ENCODE measurements at places on chromosomes 3 and 15.

GRCh38 chr3:107848351-107848915 is 242.4 kb downstream of the CD47 start:
- DNase-seq, result no peak

DNA sequence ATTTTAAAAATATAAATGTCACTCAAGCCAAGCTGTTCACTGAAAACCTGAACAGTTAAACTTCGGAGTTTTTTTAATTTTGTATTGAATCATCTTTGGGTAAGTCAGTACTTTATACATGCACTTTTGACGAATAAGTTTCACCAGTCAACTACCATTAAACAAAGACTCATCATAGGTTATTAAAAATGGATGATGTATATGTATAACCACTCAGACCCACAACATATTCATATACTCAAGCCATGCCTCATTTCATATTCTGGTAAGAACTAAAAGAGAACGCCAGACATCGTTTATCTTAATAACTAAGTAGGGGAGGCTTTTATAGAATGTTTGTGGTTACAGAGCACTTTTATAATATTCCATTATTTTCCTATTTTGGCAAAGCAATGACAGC is 18.3 kb downstream of the MSL2 start:
- DNase-seq, result peak; percentile 2

DNA sequence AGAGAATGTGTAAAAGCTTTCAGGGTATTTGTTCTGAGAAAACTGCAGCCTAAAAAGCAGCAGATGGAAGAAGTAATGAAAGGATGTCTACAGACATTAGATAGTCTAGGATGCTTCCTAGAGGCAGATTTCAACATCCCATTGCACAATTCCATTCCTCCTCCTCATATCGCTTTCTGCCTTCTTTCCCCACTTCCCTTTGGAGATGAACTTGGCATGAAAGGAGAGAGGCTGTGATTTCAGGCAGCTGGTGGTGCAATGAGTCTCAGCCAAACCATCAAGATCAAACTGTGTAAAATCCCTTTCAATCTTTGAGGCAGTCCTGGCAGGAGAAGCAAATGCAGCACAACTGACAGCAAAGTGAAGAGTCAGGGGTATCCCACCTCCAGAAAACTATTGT is 438.7 kb upstream of the KCNMB2 start:
- no peak for DNase-seq

- DNase-seq, result no peak
These were observed 147.2 kb upstream of the TPM1 start for GRCh38 chr15:62895139-62895866.

GRCh38 chr15:60760646-60761504 is 281.9 kb upstream of the ICE2 start:
- no peak for DNase-seq

DNA sequence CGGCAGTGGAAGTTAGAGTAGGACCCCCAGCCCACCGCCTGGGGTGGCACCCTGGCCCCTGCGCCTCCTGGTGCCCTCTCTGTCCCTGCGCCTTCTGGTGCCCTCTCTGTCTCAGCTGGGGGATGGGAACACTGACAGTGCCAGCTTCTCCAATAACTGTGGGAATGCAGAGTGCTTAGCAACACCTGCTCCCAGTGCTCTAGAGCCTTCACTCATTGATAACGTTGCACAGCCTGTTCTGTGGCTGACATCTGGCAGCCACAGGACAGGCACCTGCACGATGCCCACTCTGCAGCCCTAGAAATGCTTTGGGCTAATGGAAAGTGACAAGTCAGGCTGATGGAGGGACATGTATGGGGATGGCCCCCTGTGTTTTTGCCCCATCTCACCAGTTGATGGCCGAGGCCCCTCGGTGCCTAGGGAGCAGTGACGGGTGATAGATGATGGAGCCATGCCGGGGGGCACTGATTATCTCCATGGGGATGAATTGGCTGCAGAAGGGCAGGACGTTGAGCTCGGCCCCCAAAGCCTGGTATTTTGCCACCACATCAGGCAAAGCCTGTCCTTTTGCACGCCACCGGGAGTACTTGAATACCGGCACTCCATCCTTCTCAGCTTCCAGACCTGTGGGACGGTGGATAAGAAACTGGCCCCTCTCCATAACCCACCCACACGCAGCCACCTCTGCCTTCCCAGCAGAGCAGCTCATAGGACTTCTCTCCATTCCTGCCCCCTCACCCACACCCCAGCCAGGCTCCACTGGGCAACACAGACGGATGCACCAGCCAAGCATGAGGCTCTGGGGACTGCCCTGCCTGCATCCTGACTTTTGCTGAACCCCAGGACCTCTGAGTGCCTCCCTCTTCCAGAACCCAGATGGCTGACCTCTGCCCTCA is 22.1 kb downstream of the ALDH1L1 start:
- no peak for DNase-seq

DNA sequence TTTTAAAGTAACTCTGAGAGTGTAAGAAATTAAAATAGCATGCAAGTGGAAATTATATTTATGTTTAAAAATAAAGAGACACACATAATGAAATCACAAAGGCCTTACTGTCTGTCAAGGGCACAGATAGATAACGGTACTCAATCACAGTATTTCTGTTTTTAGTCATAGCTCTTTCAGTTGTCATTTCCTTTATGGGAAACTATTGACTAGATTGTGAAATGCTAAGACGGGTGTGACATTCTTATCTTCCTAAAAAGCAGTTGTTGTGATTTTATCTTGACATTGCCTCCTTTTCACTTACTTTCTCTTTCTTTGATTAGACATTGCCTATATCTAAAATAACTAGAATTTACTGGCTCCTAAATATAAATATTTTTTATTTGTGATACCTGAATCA is 100.1 kb upstream of the PLSCR5 start:
- no peak for DNase-seq

DNA sequence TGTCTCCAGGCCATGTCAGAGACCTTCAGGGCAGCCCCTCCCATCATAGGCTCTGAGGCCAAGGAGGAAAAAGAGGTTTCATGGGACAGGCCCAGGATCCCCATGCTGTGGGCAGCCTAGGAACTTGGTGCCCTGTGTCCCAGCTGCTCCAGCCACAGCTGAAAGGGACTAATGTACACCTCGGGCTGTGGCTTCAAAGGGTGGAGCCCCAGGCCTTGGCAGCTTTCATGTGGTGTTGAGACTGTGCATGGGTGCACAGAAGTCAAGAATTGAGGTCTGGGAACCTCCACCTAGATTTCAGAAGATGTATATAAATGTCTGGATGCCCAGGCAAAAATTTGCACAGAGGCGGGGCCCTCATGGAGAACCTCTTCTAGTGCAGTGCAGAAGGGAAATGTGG is 6.6 kb upstream of the SSR3 start:
- DNase-seq, result no peak

GRCh38 chr15:29034593-29035335 is 149.0 kb downstream of the APBA2 start:
- no peak for DNase-seq

DNA sequence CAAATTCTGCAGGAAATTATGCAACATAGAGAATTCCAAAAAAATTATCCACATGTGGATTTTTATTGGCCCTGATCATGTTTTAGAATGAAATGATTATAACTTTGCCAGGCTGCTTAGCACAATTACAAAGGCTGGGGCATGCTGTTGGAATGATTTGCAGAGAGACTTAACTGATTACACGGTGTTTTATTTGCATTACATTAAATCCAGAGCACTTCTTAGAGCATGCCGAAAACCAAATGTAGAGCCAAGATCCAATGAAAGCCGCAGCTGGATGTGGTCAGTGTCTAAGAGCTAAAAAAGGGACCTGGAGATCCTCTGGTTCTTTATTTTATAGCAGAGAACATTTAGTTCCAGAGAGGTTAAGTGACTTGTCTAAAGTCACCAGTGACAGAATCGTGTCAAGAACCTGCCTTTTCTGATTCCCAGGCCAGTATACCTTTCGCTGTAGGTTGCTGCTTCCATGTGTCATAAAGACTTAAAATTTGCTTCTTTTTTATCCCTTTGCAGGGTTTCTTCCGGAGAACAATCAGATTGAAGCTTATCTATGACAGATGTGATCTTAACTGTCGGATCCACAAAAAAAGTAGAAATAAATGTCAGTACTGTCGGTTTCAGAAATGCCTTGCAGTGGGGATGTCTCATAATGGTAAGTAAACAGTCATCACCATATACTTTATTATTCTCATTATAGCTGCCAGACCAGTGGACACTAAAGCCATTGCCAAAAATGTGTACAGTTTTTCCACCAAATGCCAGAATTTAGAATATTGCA is 92.0 kb upstream of the TSEN2 start:
- no peak for DNase-seq

GRCh38 chr15:76976572-76977270 is 18.2 kb upstream of the PSTPIP1 start:
- no peak for DNase-seq

- DNase-seq, result no peak
These were observed 155.2 kb upstream of the CGNL1 start for GRCh38 chr15:57221134-57221533.

DNA sequence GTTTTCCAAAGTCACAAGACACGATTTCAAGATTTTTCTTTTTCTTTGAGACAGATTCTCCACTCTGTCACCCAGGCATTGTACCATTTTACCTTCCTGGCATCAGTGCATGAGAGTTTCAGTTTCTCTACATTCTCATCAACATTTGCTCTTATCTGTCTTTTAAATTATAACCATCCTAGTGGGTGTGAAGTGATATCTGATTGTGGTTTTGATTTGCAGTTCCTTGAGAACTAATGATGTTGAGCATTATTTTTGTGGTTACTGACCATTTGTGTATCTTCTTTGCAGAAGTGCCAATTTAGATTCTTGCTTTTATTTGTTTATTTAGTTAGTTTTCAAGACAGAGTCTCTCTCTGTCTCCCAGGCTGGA is 41.2 kb downstream of the ADIPOQ start:
- no peak for DNase-seq

- no peak for DNase-seq
These were observed 350.3 kb upstream of the ZNF385D start for GRCh38 chr3:22101351-22101750.

- peak; percentile 51 for DNase-seq
These were observed 1.3 kb downstream of the TNK2 start for GRCh38 chr3:195906865-195907683.

DNA sequence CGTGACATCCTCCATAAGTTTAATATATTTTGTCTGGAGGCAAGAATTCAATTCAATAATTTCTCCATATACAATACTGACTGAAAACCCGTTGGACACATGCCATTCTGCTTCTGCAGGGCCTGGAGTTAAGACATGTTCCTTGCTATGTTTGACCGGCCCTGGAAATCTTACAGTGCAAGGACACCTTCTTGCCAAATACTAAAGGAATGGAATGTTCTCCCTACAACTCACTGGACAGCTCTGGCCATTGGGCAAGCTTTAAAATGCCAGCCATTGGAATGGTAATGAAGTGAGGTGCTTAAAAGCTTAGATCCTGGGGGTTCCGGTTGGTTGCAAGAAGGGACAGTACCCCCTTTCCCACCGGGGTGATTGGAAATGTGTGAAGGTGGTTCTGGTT is 329.8 kb upstream of the PROK2 start:
- DNase-seq, result no peak

- no peak for DNase-seq
These were observed 104.9 kb downstream of the TPRG1 start for GRCh38 chr3:189276444-189277219.

All from hematopoietic multipotent progenitor cell treated with erythropoietin and hydrocortisone succinate and interleukin-3 and kit ligand, for 15 days (in vitro differentiated cells).